HCEC 1CT (cell line): ENCODE measurements at places on chromosomes 7 and 10.
A peak's percentile ranks its signal among the peaks of the same experiment; 100 is the strongest.

DNA sequence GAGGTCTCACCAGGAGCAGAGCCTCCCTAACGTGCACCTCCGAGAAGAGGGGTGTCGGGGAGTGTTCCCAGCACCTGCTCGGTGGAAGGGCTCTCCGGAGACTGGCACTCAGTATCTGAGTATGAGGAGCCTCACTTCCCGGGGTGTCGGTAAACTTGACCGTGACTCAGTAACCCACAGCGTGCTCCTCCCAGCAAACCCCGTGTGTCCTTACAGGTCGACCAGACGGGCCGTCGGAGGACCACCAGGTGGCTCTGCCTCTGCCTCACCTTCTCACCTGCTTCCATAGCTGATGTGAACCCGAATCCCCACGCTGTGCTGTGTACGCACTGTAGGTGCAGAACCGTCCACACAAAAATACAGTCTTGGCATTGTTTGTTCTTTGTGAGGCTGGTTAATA is 29.0 kb upstream of the KNDC1 start:
- DNase-seq = no peak

DNA sequence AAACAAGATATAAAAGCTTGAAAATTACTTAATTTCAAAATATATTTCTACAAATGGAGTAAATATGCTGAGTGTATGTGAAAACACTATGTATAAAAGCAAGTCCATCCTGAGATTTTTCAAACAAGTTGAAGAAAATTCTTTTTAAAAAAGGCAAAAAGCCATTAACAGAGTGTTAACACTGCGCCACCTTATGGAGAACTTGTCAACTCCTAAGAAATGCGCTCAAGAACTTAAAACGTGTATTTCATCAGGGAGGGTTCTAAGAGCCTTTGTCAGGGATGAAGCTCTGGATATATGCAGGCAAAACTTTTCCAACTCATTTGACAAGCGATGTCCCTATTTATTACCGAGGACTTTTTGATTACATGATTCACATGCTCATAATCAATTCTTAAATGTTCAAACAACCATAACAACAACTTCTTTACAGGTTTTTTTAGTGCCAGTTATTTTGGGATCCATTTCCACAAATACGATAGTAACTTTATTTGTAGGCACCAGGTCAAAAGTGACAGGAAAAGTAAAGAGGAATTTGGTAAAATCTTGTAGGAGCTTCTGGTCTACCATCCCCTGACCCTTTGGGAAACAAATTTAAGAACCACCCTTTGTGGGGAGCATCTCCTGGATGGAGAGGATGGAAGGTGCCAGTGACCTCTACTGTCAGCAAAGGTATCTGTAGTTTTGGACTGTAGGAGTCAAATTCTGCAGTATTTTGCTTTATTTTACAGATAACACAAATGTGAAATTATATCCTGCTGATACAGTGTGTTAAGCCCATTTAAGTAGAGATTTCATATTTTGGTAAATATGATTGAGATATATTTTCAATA is 23.2 kb downstream of the CALCR start:
- DNase-seq = peak; percentile 56

DNA sequence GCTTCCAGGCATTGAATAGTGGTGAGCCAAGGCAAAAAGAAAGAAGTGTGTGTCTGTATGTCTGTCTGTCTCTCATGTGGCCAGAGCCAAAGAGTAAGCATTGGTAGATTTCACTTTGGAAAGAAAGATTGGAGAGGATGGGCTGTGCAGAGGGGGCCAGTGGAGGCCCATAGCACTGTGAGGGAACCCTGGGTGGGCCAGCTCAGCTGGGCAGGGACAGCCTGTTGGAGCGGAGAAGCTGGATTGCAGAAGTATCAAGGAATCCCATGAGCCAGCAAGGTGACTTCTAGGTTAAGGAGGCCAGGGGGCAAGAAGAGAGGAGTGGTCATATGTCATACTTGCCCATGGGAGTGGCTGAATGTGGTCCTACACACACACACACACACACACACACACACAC is 1.5 kb upstream of the GRID1 start:
- DNase-seq = no peak

GRCh38 chr10:18651324-18652007 is at the start of gene NSUN6:
TSS of gene NSUN6 (minus strand) at chr10:18651587. CDS start at chr10:18651203, 384 bp downstream.
- peak; percentile 89 for DNase-seq

GRCh38 chr10:91187156-91187555 is 33.3 kb upstream of the PCGF5 start:
- DNase-seq = no peak

GRCh38 chr7:128727239-128727638 is 11.9 kb upstream of the CALU start:
- DNase-seq = no peak

- peak; percentile 38 for DNase-seq
These were observed 918 bp downstream of the CALHM2 start for GRCh38 chr10:103451091-103451813.

DNA sequence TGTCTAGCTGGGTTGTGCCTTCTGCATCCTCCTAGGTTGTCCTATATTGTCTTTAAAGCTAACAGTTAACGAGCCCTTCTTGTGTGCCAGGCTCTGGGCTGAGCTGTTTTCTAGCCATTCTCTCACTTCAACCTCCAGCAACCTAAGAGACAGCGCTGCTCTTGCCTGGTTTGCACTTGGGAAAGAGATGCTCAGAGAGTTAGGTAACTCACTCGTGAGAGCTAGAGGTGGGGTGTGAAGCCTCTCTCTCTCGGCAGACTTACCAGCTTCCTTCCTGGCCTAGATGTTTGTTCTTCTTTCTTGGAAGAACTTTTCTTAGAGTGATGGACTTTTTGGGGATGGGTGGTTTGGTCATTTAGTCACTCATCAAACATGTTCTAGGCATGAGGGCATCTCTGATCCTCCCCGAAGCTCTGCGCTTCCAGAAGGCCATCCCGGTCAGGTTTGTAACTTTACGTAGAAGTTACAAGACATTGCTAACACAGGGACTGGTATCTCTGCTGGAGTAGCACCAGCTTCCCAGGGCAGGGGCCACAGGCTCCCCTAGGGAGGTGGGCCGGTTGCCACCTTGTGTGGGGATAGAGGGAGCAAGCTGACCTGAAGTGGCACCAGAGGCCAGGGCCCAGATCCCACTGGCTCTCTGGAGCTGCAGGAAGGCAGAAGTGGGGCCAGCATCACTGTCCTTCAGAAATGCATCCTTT is 14.3 kb downstream of the TSPAN15 start:
- DNase-seq = no peak

- DNase-seq = no peak
These were observed 38.1 kb downstream of the CPED1 start for GRCh38 chr7:121026577-121027111.

GRCh38 chr7:27745064-27745583 is 5.2 kb downstream of the TAX1BP1 start:
- DNase-seq = peak; percentile 75

- DNase-seq = peak; percentile 67
These were observed 45.6 kb downstream of the TPST1 start for GRCh38 chr7:66250711-66251110.

DNA sequence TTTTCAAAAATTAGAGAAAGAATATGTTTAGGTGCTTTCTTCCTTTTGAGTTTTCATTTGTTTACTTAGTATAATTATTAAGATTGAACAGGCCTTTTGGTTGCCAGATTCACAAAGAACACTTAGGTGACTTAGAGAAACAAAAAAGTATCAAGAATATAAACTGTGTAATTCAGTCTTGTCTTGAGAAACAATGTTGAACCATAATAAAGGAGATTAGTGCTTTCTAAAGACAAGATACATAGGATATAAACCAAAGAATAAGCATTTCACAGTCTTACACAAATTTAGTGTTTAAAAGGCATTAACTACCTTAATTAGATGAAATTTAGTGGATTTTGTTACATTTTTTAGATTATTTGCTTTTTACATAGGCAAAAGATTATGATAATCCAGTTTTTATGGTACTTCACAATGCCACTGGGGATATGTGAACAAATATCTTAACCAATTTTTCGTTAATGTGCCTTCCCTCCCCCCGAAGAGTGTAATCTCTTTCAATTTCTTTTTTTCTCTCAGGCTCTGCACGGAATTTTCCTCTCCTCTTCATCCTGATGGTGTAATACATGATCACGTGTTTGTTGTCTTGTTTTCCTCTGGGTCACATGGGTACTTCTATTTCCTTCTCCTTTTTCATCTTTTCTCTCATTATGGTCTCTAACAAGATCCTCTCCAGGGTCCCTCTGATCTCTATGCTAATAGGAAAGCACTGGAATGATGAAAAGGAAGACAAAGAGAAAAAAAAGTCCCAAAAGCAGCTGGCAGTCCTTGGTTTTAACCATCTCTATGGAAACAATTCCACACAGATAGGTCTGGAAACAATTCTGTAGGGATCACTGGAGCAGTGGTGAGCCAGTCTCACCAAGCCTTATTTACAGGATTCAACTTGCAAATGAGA is 3.7 kb upstream of the HNRNPH3 start:
- DNase-seq = peak; percentile 73

DNA sequence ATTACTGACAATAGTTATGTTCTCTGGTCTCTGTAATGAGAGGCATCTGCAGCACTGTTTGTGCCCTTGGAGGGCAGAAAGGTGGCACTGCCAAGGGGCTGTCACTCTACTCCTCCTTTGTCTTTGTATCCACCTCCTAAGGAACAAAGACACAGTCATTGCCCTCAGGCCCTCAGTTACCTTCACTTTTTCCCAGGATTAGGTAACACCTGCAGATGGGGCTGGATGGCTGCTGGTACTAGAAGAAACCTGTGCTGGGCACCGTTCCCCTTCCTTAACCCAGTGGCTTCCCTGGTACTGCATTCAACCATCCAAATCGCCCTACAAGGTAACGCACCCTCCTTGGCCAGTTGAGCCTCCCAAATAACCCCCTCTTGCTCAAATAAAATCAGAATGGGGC is 246.9 kb upstream of the NEBL start:
- DNase-seq = no peak

DNA sequence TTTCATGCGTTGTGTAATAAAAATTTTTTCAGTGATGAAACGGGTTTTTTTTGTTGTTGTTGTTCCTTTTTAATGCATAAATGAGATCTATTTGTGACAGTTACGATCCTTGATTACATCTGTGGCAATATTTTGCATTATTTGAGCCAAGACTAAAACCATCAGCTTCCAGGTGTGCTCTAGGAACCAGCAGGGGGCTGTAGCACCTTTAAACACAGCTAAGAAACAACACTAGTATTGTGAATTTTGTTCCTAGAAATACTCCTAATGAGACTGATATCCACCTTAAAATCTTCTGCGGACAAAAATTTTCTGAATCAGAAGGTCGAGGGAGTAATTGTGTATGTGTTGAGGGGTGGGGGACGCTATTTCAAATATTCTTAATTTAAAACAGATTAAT is 52.6 kb downstream of the FGFBP3 start:
- DNase-seq = peak; percentile 15

- DNase-seq = no peak
These were observed 781.0 kb upstream of the LRRN3 start for GRCh38 chr7:110309941-110310340.

DNA sequence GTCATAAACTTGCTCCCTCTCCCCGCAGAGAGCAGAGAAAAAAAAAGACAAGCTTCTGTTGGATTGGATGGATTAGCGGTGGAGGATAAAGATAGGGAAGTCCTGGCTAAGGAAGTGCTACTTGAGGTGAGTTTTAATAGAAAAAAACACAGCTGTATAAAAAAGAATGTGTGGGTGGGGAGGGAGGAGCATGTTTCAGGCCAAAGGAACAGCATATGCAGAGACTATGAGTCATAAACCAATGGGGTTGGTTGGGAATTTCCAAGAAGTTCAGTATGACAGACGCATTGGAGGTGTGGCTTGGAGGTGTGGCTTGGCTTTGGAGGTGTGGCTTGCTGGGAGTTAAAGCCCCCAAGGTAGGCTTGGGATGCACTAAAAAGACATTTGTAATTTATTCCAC is 103.0 kb upstream of the LSM8 start:
- peak; percentile 40 for DNase-seq

GRCh38 chr7:42348071-42348470 is 111.1 kb upstream of the GLI3 start:
- DNase-seq = no peak

- peak; percentile 70 for DNase-seq
These were observed at the start of gene HOGA1 for GRCh38 chr10:97584060-97584797. TSS of gene HOGA1 (plus strand) at chr10:97584389. CDS start at chr10:97584704, 315 bp downstream.

GRCh38 chr10:76033457-76034196 is 602.2 kb downstream of the LRMDA start:
- DNase-seq = no peak

DNA sequence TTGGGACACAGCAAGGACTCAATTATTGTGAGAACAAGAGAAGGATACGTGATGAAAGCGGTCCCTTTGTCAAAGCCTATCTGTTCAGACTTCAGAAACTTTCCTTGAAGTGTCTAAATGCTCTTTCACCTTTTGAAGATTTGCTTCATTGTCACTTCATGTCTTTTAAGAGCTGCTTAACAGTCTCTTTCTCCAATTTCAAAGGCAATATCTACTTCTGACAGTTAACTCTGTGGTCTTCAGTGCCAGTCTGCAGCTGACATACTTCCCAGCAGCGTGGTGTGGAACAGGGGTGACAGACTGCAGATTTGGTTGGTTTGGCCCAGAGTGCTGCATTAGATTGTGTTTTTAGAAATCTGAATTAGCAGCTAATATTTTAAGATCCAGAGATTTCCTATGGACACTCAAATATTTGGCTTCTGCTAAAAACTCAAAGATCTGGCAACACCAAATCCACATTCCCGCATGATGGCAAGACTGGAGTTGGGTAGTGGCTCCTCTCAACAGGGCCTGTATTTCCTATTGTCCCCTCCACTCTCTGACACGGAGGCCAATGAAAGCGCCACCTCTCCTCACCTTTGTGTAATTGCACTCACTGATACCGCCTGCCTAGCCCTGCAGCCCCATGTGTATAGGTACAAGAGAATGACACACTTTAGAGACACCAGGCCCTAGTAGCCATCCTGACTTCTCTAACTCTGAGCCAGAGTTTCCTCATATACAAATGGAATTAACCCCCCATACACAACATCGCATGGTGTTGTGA is 11.5 kb downstream of the SCRN1 start:
- no peak for DNase-seq

DNA sequence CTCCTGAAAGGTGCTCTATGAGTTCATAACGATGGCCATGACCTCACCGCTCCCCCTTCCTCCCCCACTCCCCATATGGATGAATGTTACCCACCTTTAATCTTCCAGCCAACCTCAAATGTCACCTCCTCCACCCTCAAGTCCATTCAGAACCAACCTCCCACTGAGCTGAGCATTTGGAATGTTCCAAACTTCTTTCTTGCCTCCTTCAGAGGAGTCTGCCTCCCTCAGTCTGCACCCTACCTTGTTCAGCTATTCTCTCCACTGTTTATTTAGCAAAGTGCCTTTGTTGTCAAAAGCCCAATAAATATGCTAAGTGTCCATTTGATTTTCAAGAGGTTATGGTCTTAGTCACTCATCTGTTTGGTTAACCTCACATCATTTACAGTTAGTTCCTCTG is 22.9 kb upstream of the MTPAP start:
- no peak for DNase-seq
